ENCODE measurements at places on chromosomes 13 and 19.

DNA sequence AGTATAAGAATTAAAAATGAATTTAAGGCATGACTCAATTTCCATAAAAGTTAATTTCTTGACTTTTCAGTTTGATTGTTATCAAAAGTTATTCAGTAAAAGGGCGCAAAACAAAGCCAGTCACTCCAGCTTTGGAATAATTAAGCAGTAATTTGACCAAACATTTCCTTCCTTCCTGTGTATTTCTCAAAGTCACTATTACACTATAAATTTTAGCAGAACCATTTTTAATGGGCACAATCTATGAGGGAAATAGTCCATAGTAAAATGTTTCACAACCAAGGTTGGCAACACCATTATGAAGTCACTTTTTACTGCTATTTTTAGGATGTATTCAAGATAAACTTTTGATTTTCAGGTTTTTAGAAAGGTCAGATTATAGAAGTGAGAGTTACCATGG is 91.0 kb downstream of the DACH1 start:
- no peak for DNase-seq

- DNase-seq: no peak
Observed at GRCh38 chr19:51034704-51035103, at the start of gene KLK12. KLK12 (minus strand) TSS chr19:51035002; CDS start chr19:51034621, 381 bp downstream.

- no peak for DNase-seq
Observed at GRCh38 chr19:28887920-28888618, 324.9 kb downstream of the UQCRFS1 start.

GRCh38 chr19:34368338-34368737 is 3.3 kb downstream of the GPI start:
- DNase-seq: no peak

GRCh38 chr19:4390567-4391305 is 9.6 kb downstream of the SH3GL1 start:
- peak; percentile 76 for DNase-seq

- DNase-seq: no peak
Observed at GRCh38 chr13:54633456-54633855, 1604.8 kb downstream of the OLFM4 start.

- DNase-seq: no peak
Observed at GRCh38 chr19:2164020-2164998, 576 bp downstream of the DOT1L start.

GRCh38 chr13:31431722-31432137 is 232.0 kb downstream of the B3GLCT start:
- peak; percentile 64 for DNase-seq

DNA sequence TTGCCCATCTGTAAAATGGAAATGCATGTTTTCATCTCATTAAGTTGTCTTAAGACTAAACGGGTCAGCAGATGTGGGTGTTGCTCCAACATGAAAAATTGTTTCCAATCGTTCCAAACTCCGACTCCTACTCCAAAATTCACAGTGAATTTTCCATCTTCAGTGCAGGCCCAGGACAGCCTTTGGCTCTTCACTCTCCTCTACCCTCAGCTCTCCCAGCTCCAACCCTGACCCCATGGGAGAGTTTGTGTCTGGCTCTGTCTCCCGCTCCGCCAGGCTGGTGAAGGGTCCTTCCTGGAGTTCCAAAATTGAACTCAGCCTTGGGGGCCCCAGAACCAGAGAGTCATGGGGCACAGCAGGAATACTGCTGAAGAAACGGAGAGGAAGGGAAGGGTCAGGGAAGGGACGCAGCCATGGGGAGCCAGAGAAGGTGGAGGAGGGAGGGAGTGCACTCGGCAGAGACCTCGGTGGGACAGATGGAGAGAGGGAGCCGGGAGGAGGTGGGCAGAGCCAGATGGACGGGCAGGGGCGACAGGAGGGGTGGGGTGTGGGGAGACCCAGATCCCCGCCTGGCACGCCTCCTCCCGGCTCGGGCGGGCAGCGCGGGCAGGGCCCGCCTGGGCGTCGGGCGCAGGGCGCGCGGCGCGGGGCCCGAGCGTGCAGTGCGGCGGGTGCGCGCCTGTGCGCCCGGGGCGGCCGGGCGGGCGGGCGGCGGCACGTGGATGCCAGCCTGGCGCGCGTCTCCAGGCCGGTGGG is 45.6 kb downstream of the CELF5 start:
- no peak for DNase-seq

GRCh38 chr13:112903606-112904195 is 65.3 kb upstream of the MCF2L start:
- DNase-seq: peak; percentile 48

DNA sequence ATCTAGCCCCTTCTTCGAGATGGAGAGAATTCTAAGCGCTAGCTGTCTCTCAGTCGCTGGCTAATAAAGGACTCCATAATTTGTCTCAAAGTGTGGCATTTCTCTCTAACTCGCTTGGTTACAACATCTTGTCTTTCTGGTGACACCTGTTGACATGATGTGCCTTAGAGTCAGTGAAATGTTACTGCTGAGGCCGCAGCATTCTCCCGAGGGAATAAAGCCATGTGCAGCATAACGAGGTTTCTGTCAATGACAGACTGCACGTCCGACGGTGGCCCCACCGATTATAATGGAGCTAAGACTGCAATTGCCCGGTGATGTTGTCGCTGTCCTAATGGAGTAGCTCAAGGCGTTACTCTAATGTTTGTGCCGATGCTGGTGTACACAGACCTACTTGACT is 20.3 kb upstream of the GPR32 start:
- no peak for DNase-seq

- no peak for DNase-seq
Observed at GRCh38 chr19:42293540-42293939, 8.4 kb upstream of the PRR19 start.

GRCh38 chr13:53165261-53165660 is 136.6 kb downstream of the OLFM4 start:
- no peak for DNase-seq

DNA sequence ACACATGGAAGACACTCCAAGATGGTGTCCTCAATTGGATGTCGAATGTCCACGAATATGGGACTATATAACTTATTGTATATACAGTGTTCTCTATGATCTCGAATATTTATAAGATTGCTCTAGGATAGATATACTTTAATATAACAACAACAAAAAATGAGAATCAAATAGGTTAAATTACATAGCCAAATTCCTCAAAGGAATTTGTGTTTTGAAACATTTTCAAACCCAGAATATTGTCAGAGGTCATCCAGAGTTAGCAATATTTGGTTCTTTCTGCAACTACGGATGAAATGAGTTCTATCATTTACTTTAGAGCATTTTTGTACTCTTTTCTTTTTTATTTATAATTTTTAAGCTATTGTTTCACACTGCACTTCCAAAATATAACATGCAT is 857.8 kb downstream of the GPC5 start:
- DNase-seq: no peak

DNA sequence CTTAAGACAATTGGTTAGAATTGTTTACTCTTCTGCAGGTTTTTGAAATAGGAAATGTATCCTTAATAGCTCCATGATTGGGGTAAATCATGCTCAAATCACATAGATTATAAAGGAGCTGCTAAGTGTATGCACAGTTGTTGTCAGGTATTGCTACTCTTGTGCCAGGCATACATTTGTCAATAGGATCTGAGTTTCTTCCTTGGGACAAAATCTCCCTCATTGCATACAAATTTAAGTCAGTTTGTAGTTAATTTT is 109.3 kb upstream of the MLNR start:
- no peak for DNase-seq

DNA sequence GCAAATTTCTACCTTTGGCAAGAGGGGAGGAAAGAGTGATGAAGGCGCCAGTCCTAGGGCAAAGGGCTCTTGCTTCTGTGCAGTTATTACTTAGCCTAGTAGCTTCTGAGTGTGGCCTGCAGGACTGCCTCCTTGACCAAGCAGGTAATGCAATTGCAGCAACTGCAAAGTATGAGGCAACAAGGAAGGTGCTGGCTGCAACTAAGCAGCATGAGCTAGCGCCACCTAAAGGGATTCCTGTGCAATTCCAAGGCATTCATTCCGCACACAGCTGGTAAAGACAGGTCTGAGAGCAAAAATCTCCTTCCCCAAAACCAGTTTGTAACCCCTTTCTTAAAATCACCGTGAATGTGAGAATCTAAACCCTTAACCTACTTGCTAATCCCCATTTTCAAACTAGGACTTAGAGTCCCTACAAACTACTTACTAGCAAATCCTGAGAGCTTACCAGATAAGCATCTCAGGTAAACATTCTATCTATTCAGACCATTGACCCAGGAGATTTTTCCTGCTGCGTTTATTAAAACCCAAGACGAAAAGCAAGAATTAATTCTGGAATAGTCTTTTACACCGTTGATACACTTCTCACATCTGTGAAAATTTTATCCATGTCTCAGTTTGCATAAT is 62.9 kb downstream of the DCT start:
- DNase-seq: peak; percentile 69

- no peak for DNase-seq
Observed at GRCh38 chr13:37369616-37370015, 229.0 kb downstream of the POSTN start.

DNA sequence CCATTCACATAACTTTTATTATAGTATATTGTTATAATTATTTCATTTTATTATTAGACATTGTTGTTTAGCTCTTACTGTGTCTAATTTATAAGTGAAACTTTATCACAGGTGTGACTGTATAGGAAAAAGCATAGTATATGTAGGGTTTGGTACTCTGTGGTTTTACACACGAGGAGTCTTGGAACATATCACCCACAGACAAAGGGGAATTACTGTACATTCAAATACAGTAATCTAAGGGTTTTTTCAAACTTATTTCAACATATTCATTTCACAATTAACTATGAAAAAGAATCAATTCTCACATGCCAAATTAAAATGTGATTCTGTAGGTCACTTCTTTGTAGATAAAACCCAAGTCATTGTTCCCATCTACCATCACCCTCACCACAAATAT is 46.0 kb downstream of the RBM26 start:
- DNase-seq: no peak

- no peak for DNase-seq
Observed at GRCh38 chr19:1914826-1915341, 9.7 kb downstream of the ADAT3 start.

DNA sequence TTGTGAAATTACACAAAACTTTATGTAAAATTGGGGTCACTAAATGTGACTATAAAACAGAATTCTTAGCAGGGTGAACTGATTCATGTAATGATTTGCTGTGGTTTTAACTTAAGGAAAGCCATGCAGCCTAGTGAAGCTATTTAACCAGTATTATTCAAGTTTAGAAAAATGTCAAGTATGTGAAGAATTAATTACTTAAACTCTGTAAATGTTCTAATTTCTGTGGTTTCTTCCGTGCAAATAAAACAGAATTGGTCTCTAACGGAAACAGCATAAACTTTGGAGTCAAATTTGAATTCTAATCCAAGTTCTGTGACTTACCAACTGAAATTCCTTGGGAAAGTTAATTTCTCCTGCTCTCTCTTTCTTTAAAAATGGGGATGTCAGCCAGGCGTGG is 13.3 kb downstream of the CDC16 start:
- DNase-seq: no peak

- DNase-seq: no peak
Observed at GRCh38 chr13:40519637-40520036, 146.8 kb downstream of the FOXO1 start.

DNA sequence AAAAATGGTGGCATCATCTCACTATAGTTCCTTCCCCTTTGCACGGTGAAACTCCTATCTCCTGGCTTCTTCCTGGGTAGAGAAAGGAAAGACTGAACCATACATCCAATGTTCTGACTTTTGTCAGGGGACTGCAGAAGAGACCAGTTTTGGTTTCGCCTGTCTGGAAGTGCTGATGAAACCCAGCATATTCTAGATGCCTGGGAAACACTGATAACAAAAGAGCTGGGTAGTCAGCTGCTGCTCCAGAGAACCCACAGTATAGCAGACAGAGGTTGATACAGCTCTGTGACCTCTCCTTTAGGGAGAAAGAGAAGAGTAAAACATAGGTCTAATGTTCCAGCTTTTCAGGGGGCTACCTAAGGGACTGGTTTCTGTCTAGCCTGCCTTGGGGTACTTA is 695.3 kb downstream of the DIAPH3 start:
- DNase-seq: no peak

DNA sequence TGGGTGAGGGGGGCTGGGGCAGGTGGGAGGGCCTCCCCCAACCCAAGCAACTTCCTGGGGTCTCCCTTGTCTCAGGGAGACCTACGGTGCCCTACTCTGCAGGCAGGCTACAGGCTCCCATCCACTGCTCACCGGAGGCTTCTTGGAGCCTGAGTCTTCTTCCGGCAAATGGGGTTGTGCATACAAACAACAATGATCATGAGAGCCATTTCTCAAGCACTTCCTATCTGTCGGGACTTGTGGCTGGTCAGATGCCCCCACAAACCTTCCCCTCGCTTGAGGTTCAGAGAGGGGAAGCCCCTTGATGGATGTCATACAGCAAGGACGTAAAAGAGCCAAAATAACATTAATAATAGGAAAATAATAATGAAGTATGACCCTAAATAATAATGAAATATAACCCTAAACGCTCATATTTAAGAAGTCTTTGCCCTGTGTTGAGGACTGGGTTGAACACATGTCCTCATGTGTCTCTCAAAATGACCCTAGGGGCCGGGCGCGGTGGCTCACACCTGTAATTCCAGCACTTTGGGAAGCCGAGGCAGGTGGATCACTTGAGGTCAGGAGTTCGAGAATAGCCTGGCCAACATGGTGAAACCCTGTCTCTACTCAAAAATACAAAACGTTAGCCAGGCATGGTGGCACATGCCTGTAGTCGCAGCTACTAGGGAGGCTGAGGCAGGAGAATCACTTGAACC is 727 bp downstream of the CD37 start:
- DNase-seq: no peak

- DNase-seq: no peak
Observed at GRCh38 chr13:37534181-37534580, 64.4 kb downstream of the POSTN start.

- DNase-seq: no peak
Observed at GRCh38 chr13:90402102-90402501, 945.4 kb upstream of the MIR17HG start.

- DNase-seq: no peak
Observed at GRCh38 chr13:89930861-89931260, 1416.6 kb upstream of the MIR17HG start.

DNA sequence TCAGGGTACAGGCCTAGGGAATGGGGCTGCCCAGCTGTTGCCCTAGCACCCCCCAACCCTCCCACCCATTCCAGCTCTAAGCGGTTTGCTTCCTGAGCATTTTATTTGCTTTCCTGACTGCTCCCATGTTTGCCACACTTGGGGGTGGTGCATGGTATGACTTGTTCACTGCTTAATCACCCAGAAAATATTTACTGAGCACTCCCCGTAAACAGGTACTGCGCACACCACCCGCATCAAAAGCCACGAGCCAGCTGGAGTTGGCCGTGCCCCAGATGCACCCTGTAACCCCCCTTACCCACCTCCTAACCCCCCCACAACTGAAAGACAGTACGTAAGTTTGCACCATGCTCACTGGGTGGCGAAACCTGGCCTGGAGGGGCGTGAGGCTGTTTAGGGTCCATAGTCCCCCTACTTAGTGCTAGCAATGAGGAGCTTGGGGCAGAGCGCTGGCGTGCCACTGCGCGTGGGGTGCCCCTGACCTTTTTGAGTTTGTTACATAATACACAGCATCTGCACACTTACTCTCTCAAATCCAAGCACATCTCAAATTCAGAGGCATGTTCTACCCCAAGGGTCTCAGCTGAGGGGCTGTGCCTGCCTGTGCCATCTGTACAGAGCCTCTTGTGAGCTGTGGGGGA is 29.8 kb downstream of the DPF1 start:
- no peak for DNase-seq

GRCh38 chr13:70191034-70191433 is 82.8 kb upstream of the KLHL1 start:
- DNase-seq: no peak

- peak; percentile 86 for DNase-seq
Observed at GRCh38 chr19:37902668-37903067, 3.7 kb downstream of the WDR87 start.

- DNase-seq: no peak
Observed at GRCh38 chr19:45137179-45137761, 23.5 kb downstream of the NKPD1 start.

- no peak for DNase-seq
Observed at GRCh38 chr19:49857061-49857837, 6.3 kb downstream of the PTOV1 start.

All from ecto neural progenitor cell (in vitro differentiated cells).